ENCODE measurements at places on chromosomes 7 and 10.

GRCh38 chr10:22341190-22341925 lies 3.9 kb upstream of the SPAG6 start:
- no peak for DNase-seq

- no peak for DNase-seq
Measured at GRCh38 chr10:76736815-76737618, 900.6 kb downstream of the KCNMA1 start.

DNA sequence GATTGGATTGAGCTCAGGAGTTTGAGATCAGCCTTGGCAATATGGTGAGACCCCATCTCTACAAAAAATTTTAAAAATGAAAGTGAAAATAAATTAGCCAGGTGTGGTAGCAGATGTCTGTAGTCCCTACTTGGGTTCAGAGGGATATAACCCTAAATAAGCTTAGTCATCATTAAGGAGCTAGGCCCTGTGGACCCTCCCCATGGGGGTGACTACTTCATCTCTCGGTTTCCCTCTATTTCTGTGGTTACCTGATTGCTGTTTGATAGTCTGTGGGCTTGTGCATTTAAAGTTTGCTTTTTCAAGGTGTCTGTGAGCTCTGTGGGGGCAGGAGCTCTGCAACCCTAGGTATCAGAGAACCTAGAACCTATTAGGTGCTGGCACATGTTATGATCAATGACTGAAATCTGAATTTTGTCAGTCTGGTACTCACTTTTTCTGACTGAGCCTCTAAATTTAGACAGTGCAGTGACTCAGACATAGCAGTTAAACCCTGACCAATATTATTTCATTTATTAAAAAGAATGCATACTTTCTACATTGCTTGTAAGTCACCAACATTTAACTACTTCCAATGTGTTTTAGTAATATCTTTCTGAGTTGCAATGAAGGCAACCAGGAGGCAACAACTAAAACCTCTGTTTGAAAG lies 8.1 kb upstream of the CUZD1 start:
- DNase-seq, result no peak

DNA sequence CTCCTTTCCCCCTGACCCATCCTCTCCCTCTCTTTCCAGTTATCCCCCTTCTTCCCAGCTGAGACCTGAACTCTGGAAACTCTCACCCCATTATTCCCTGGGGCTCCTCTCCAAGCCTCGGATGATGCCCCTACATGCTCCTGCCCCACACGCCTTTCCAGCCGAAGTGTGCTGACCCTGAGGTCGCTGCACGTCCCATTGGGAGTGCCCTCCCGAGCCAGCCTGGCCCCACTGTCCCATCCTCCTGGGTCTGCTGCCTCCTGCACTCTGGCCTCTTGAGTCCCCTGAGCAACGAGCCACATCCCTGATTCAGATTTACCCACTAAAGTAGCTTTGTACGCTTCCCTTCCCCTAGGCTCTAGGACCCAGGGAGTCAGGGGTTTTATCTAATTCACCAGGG lies 87.4 kb downstream of the TCERG1L start:
- DNase-seq, result no peak

GRCh38 chr7:13028036-13028824 lies 340.8 kb downstream of the ARL4A start:
- no peak for DNase-seq

DNA sequence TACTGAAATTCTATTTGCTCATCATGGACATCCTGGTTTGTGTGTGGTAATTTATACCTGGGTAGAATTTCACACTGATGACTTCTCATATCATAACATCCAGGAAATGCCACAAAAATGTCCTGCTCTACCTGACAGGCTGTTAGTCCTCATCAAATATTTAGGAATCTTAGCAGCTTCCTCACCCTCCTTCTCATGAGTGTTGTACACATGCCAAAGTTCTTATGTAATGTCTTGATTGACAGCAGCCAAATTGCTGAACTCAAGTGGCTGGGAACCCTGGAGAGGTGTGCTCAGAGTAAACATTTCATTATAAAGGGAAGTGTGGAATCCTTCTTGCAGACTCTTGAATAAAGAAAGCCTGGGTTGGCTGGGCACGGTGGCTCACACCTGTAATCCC lies 8.9 kb downstream of the EEPD1 start:
- no peak for DNase-seq

- DNase-seq, result no peak
Measured at GRCh38 chr10:53601260-53601875, 828.8 kb upstream of the MBL2 start.

GRCh38 chr7:57328963-57329362 lies 121.0 kb upstream of the ZNF716 start:
- no peak for DNase-seq

- no peak for DNase-seq
Measured at GRCh38 chr7:108434010-108434409, 22.2 kb downstream of the NRCAM start.

GRCh38 chr7:29332875-29333855 lies 138.6 kb downstream of the CHN2 start:
- DNase-seq, result no peak

- no peak for DNase-seq
Measured at GRCh38 chr7:28329661-28330363, 82.5 kb upstream of the CREB5 start.

GRCh38 chr7:106083717-106084116 lies 28.4 kb downstream of the SYPL1 start:
- DNase-seq, result no peak

All from activated CD8-positive, alpha-beta memory T cell treated with anti-CD3 and anti-CD28 coated beads, Interleukin-2, amount 50 U/mL, for 48 hours (primary cell).